ENCODE measurements at places on chromosomes 6 and 20.

- no peak for DNase-seq
Observed at GRCh38 chr20:730005-730404, 38.3 kb downstream of the SLC52A3 start.

DNA sequence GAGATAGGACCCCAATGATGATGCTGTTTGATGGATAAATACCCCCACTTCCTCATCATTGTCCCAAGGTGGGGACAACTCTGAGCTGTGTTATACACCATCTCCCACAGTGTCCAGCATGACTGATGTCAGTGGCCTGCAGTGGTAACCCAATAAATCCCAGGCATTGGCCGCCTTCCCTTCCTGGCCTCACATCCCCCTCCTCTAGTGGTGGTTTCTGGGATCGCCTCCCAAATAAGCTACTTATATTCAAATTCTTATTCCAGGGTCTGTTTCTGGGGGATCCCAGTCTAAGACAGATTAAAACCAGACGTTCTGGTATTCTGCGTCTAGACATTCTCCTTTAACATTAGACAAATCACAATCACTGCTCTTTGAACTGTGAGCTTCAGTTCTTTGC lies 90.6 kb downstream of the SCP2D1 start:
- no peak for DNase-seq

- no peak for DNase-seq
Observed at GRCh38 chr6:94389218-94389617, 969.9 kb upstream of the EPHA7 start.

- no peak for DNase-seq
Observed at GRCh38 chr6:42688281-42688680, 34.1 kb downstream of the PRPH2 start.

- no peak for DNase-seq
Observed at GRCh38 chr6:146410851-146411595, 132.6 kb upstream of the RAB32 start.

- no peak for DNase-seq
Observed at GRCh38 chr6:126983779-126984178, 134.7 kb upstream of the RSPO3 start.

DNA sequence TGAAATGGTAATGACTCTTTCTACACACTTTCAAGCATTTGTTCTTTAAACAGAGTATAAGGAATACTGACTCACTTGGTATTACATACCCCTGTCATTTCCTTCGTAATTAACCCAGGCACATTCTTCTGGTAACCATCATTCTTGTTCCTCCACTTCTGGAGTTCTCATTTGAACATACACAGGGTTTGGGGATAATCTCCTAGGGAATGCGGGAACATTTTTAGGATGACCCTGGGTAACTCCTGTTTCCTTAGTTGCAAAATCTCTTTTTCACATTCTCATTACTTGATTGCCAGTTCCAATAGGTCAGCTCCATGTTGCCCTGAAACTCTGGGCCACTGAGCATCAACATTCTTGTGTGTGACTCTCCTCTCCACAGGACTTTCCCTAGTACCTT lies 51.5 kb upstream of the E2F3 start:
- no peak for DNase-seq

DNA sequence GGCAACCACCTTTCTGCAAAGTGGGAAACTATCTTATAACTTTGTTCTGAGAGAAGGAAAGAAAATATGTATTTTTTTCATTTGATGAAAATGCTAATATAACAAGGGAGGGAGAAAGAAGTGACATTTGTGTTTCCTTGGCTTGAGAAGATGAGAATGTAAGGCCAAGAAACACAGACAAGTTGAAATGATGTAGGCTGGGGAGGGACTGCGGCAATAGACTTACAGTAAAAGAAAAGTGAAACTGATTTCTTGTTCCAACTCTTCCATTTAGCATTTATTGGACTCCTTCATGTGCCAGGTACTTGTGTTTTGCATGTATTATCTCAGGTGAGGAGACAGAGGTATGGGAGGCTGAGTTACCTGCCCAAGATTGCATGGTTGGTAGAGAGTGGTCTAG lies 130.9 kb downstream of the CARMIL1 start:
- DNase-seq = no peak
